ENCODE measurements at places on chromosomes 3 and 15.

GRCh38 chr3:193850084-193850619, 257.1 kb downstream of the OPA1 start:
- DNase-seq = no peak
- H3K27ac ChIP-seq = no peak overlapping the region
- no peaks in the 10 kb centered on the region for H3K27me3 ChIP-seq
- no peaks in the 10 kb centered on the region for H3K36me3 ChIP-seq
- H3K4me1 ChIP-seq = peaks cover 32% of the 10 kb centered on the region
- no peak overlapping the region for H3K4me3 ChIP-seq

- H3K4me1 ChIP-seq = peaks cover 8% of the 10 kb centered on the region
- peak overlapping the region; percentile 68 for H3K27ac ChIP-seq
- DNase-seq = no peak
- no peak overlapping the region for H3K4me3 ChIP-seq
- H3K27me3 ChIP-seq = no peaks in the 10 kb centered on the region
- H3K36me3 ChIP-seq = no peaks in the 10 kb centered on the region
Measured at GRCh38 chr3:170044795-170045244, 7.0 kb downstream of the GPR160 start.

DNA sequence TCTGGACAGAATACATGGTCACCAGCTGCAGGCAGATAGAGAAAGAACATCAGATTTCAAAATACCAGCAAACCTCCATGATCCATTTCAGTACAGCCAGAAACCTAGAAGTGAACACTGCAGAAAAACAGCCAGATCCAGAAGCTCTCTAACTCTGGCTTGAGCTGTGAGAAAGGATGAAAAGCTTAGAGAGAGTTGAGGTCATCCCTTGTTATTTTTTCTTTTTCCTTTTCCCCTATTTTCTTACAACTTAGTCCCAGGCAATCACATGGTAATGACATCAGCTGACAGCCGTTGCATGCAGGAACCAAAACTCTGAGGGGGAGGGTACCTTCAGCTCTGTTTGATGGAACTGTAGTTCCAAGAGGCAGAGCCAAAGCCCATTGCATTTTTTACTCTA, 113.2 kb downstream of the TCF12 start:
- H3K27me3 ChIP-seq = no peaks in the 10 kb centered on the region
- no peak overlapping the region for H3K4me3 ChIP-seq

DNA sequence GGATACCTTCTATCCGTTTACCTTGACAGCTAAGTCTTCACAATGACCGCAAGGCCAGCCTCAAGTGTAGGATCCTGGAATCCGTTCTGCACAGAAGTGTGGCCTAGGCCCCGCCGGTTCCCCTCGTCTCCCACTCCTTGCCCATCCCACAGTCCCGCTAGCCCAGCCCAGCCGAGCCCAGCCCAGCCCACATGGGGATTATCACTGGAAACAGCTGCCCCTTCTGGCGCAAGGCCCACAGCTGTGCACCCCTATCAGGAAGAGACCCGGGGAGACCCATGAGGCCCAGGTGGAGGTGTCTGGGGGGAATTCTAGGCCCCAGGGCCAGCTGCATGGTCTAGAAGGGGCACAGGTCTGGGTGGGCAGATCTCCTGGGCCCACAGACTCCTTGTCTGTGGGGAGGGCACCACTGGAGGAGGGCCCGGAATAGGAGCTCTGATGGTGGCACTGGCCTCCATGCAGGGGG, 27.9 kb upstream of the KLF13 start:
- peaks cover 34% of the 10 kb centered on the region for H3K4me1 ChIP-seq
- DNase-seq = peak; percentile 31
- H3K36me3 ChIP-seq = no peaks in the 10 kb centered on the region
- no peak overlapping the region for H3K4me3 ChIP-seq
- H3K27me3 ChIP-seq = no peaks in the 10 kb centered on the region
- H3K27ac ChIP-seq = no peak overlapping the region

DNA sequence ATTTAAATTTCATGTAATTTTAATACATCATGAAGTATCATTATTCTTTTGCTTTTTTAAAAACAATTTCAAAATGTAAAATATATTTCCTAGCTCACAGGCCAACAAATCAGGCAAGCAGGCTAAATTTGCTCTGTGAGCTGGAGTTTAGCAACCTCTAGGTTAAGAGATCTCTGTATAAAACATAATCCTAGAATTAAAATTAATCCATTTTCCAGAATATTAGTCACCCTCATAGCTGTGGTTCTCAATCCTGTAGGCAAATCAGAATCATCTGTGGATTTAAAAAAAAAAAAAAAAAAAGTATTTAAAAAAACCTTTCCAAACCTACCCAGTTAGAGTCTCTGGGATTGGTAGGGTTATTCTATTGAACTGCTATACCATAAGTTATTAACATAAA, 209.7 kb downstream of the MINAR1 start:
- no peaks in the 10 kb centered on the region for H3K4me1 ChIP-seq
- H3K36me3 ChIP-seq = no peaks in the 10 kb centered on the region
- DNase-seq = no peak
- no peak overlapping the region for H3K27ac ChIP-seq
- no peaks in the 10 kb centered on the region for H3K27me3 ChIP-seq

- DNase-seq = no peak
- H3K4me1 ChIP-seq = no peaks in the 10 kb centered on the region
- no peak overlapping the region for H3K4me3 ChIP-seq
- H3K27me3 ChIP-seq = no peaks in the 10 kb centered on the region
- H3K36me3 ChIP-seq = no peaks in the 10 kb centered on the region
Measured at GRCh38 chr3:82736696-82737277, 975.3 kb upstream of the GBE1 start.

DNA sequence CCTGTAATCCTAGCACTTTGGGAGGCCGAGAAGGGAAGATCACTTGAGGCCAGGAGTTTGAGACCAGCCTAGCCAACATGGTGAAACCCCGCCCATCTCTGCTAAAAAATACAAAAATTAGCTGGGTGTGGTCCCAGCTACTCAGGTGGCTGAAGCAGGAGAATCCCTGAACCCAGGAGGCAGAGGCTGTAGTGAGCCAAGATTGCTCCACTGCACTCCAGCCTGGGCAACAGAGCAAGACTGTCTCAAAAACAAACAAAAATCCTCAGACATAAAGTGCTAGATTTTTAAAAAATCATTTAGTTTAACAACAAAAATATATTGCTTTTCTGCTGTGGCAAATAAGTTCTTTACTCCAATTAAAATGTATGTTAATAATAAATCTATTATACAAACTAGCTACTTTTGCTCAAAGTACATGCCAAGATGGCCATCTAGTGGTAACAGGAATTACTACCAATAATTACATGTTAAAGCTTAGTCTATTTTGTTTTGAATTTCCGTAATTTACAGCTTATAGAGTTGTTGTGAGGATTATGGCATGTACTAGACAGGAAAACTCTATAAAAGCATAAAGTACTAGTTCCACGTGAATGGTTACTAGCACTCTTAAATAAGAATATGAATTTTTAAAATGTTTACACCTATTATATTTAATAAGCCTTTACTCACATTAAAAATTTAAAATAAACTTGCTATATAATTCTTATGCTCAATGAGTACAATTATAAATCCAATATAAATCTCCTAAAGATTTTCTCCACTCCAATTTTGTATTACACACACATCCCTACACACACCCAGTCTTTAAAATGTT, 39.0 kb downstream of the GABPB1 start:
- no peaks in the 10 kb centered on the region for H3K36me3 ChIP-seq
- H3K4me1 ChIP-seq = no peaks in the 10 kb centered on the region
- no peak overlapping the region for H3K27ac ChIP-seq
- no peak for DNase-seq

- H3K27me3 ChIP-seq = no peaks in the 10 kb centered on the region
- H3K36me3 ChIP-seq = no peaks in the 10 kb centered on the region
Measured at GRCh38 chr3:35784169-35784568, 144.8 kb downstream of the ARPP21 start.

DNA sequence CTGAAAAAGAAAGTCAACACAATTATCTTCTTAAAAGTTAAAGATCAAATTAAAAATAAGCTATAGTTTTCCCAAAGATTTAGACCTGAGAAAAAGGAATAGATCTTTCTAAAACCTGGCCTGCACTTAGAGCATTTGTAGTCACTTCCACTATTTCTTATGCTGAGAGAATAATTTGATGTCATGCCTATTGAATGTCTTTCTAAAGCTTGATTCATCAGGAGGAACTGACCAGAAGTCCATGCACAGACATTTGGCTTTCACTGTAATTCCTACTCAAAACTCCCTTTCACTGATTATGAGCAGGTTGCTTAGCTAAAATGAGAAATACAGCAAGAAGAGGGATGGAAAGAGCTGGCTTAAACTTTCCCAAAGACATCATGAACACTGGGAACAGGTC, 4.3 kb downstream of the GREM1 start:
- H3K27me3 ChIP-seq = peaks cover 31% of the 10 kb centered on the region
- H3K27ac ChIP-seq = no peak overlapping the region
- DNase-seq = no peak
- no peaks in the 10 kb centered on the region for H3K36me3 ChIP-seq
- peaks cover 16% of the 10 kb centered on the region for H3K4me1 ChIP-seq

GRCh38 chr15:64245405-64245804, 82.6 kb upstream of the PPIB start:
- H3K27ac ChIP-seq = no peak overlapping the region
- H3K27me3 ChIP-seq = no peaks in the 10 kb centered on the region
- peaks cover 13% of the 10 kb centered on the region for H3K4me1 ChIP-seq
- H3K36me3 ChIP-seq = no peaks in the 10 kb centered on the region

GRCh38 chr15:77856705-77857346, 220.7 kb downstream of the TBC1D2B start:
- no peaks in the 10 kb centered on the region for H3K27me3 ChIP-seq
- no peak overlapping the region for H3K27ac ChIP-seq
- no peaks in the 10 kb centered on the region for H3K4me1 ChIP-seq
- no peak overlapping the region for H3K4me3 ChIP-seq
- no peak for DNase-seq

- peaks cover 89% of the 10 kb centered on the region for H3K36me3 ChIP-seq
- DNase-seq = no peak
- no peak overlapping the region for H3K4me3 ChIP-seq
- no peak overlapping the region for H3K27ac ChIP-seq
- no peaks in the 10 kb centered on the region for H3K4me1 ChIP-seq
Measured at GRCh38 chr15:55183679-55184078, 13.1 kb downstream of the RSL24D1 start.

GRCh38 chr3:34863485-34863884, 775.8 kb upstream of the ARPP21 start:
- no peak overlapping the region for H3K27ac ChIP-seq
- no peaks in the 10 kb centered on the region for H3K27me3 ChIP-seq
- H3K36me3 ChIP-seq = no peaks in the 10 kb centered on the region
- no peak for DNase-seq

DNA sequence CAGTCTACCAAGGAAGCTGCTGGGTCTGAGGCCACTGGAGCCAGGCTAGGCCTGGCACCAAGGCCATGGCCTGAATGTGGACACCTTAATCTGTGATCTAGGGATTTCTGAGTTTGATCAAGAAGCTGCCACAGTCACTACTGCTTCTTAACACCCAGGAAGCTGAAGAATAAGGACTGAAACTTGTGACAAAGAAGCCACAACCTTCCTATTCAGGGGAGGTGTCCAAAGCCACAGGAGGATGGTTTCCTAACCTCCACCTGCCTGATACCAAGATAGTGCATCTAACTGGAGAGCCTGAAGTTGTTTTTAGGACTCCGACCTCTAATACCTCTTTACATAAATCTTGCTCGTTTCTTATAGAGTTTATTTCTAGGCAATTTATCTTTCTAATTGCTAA, 5.5 kb upstream of the ANO10 start:
- peaks cover 5% of the 10 kb centered on the region for H3K4me1 ChIP-seq
- no peaks in the 10 kb centered on the region for H3K27me3 ChIP-seq
- no peak overlapping the region for H3K27ac ChIP-seq
- DNase-seq = no peak
- no peak overlapping the region for H3K4me3 ChIP-seq

- H3K27ac ChIP-seq = no peak overlapping the region
- DNase-seq = no peak
- H3K4me3 ChIP-seq = no peak overlapping the region
- H3K4me1 ChIP-seq = no peaks in the 10 kb centered on the region
Measured at GRCh38 chr15:78256044-78256437, 8.3 kb upstream of the DNAJA4 start.

- no peaks in the 10 kb centered on the region for H3K36me3 ChIP-seq
- no peak for DNase-seq
- H3K4me1 ChIP-seq = no peaks in the 10 kb centered on the region
- H3K27me3 ChIP-seq = no peaks in the 10 kb centered on the region
- no peak overlapping the region for H3K27ac ChIP-seq
Measured at GRCh38 chr3:80278056-80278455, 510.3 kb upstream of the ROBO1 start.

DNA sequence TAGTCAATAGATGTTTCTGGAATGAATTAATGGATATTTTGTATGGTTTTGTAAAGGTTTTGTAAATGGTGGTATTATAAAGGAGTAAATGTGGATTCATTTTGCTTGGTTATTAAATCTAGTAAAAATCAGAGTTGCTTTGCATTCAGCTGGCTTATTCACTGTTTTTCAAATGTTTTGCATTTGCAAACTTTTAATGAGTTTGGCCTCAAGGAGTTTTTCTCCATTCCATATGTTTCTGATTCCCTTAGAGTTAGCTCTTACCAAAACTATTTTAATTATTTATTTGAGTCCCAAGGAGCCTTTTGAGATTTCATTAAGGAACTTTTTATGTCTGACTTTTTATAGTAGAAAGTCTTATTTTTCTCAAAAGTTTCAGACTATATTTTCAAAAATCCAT, 992.2 kb downstream of the DIPK2A start:
- no peaks in the 10 kb centered on the region for H3K36me3 ChIP-seq
- no peaks in the 10 kb centered on the region for H3K4me1 ChIP-seq
- H3K27ac ChIP-seq = no peak overlapping the region
- H3K4me3 ChIP-seq = no peak overlapping the region

GRCh38 chr15:101043911-101044624, 124.9 kb downstream of the LRRK1 start:
- H3K27ac ChIP-seq = no peak overlapping the region
- no peak for DNase-seq
- no peaks in the 10 kb centered on the region for H3K4me1 ChIP-seq
- no peak overlapping the region for H3K4me3 ChIP-seq

DNA sequence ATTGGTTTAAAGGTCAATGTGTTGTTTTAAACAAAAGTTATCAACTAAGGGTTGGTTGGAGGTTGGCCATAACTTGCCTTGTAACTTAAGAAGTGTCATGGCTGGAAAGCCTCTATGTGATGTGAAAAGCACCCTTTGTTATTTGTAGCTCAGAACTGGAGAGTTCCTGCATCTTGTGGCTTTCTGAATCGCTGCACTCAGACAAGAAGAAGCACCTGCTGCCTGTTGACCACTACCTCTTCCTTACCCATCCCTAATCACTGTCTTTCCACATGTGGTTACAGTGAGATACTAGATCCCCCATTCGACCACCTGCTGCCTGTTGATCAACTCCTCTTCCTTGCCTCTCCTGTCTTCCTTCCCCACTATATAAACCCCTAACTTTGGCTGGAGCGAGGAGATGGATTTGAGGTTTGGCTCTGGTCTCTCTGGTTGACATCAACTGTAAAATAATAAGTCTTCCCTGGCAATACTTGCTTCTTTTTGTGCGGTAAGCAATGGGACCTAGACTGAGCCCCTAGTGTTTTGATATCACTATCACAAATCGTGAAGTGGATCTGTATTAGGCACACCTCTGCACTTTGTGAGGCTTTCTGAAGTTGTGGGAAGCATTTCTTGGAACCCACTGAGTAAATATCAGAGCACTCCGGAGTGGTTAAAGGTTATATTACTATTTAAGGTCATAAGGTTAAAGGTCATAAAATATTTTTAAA, 13.8 kb downstream of the RPL39L start:
- no peak overlapping the region for H3K4me3 ChIP-seq
- H3K27ac ChIP-seq = no peak overlapping the region
- DNase-seq = no peak
- H3K27me3 ChIP-seq = no peaks in the 10 kb centered on the region

- peak; percentile 37 for DNase-seq
- no peaks in the 10 kb centered on the region for H3K27me3 ChIP-seq
- peaks cover 20% of the 10 kb centered on the region for H3K4me1 ChIP-seq
- peaks cover 13% of the 10 kb centered on the region for H3K36me3 ChIP-seq
- no peak overlapping the region for H3K4me3 ChIP-seq
Measured at GRCh38 chr3:129123314-129124060, 1.9 kb upstream of the RAB43 start.

All from upper lobe of right lung (tissue), 1 donor.